ENCODE measurements at places on chromosomes 12 and 14. TPM values are rescaled to one million over a fixed set of nuclear protein-coding genes. Genes with fewer than 3 reads are reported as not detected.

OR11G2 gene
- polyA plus RNA-seq = not detected

ENDOU gene
- not detected for polyA plus RNA-seq

ST8SIA1 gene
- polyA plus RNA-seq = 0.51 TPM

MFAP5 gene
- polyA plus RNA-seq = not detected

MAP4K5 gene
- 15.4 TPM for polyA plus RNA-seq

NID2 gene
- 0.35 TPM for polyA plus RNA-seq

IAPP gene
- not detected for polyA plus RNA-seq

FAM186B gene
- polyA plus RNA-seq = 0.13 TPM

RNASE3 gene
- polyA plus RNA-seq = not detected

TRIP11 gene
- polyA plus RNA-seq = 46.1 TPM

CTDSP2 gene
- 110 TPM for polyA plus RNA-seq

PLEKHG7 gene
- not detected for polyA plus RNA-seq

TBX3 gene
- polyA plus RNA-seq = not detected

TDRD9 gene
- polyA plus RNA-seq = 0.25 TPM

TAS2R46 gene
- polyA plus RNA-seq = not detected

RND1 gene
- polyA plus RNA-seq = 0.94 TPM

CLEC9A gene
- not detected for polyA plus RNA-seq

RPL10L gene
- polyA plus RNA-seq = not detected

CLEC4D gene
- not detected for polyA plus RNA-seq

LRRC10 gene
- polyA plus RNA-seq = not detected
